ENCODE measurements at places on chromosomes 5 and 9. TPM values are rescaled to one million over a fixed set of nuclear protein-coding genes. Genes with fewer than 3 reads are reported as not detected.

The ADAMTS16 gene
- 2.0 TPM for total RNA-seq

The BARHL1 gene
- total RNA-seq = 0.14 TPM

The ZNF608 gene
- total RNA-seq = 37.4 TPM

The ZCCHC9 gene
- 37.5 TPM for total RNA-seq

The GRXCR2 gene
- not detected for total RNA-seq

The IFT74 gene
- 15.5 TPM for total RNA-seq

The ZCCHC7 gene
- total RNA-seq = 20.3 TPM

The CER1 gene
- total RNA-seq = 0.99 TPM

GRCh38 chr5:62977661-62978060 is 399.0 kb downstream of the LRRC70 start:
- no peaks in the 10 kb centered on the region for H3K36me3 ChIP-seq
- no peak overlapping the region for H3K4me3 ChIP-seq
- DNase-seq = no peak
- H3K27me3 ChIP-seq = no peaks in the 10 kb centered on the region

DNA sequence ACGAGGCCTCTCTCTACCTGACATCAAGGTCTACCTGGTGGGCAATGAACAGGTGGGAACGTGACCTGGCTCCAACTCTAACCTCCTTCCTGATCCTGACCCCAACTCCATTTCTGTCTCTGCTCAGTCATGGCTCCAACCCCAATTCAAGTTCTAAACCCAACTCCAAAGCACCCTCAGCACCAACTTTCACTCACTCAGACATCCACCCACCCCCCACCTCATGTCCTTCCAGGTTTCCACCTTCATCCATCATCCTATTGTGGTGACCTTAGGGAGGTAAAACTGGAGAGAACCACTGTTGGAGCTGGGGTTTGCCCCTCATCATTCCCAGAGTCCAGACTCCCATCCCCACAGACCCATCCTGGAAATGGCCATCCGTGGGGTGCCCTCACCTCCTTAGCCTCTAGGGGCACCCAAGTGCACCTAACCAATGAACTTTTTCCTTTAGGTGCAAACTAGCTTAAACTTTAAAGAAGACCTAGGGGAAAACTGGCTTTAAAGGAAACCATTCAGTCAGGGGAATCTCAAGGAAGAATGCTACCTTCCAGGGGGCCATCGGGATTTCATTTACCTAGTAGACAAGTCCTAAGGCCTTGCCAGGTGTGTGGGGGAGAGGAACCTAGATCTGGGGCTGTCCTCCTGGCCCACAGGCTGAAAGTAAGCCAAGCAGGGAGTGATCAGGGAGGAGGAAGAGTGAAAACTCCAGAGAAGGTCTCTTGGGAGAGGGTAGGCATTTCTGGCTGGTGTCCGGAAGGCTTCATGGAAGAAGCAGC is 11.3 kb downstream of the RGS14 start:
- peak overlapping the region; percentile 82 for H3K4me3 ChIP-seq
- peaks cover 6% of the 10 kb centered on the region for H3K27me3 ChIP-seq
- peaks cover 21% of the 10 kb centered on the region for H3K4me1 ChIP-seq
- peak overlapping the region; percentile 59 for H3K27ac ChIP-seq
- no peaks in the 10 kb centered on the region for H3K36me3 ChIP-seq
- no peak for DNase-seq

GRCh38 chr9:120482424-120483186 is 97.4 kb downstream of the CDK5RAP2 start:
- H3K27ac ChIP-seq = no peak overlapping the region
- peaks cover 10% of the 10 kb centered on the region for H3K4me1 ChIP-seq
- H3K4me3 ChIP-seq = no peak overlapping the region
- H3K27me3 ChIP-seq = no peaks in the 10 kb centered on the region
- peaks cover 31% of the 10 kb centered on the region for H3K36me3 ChIP-seq

DNA sequence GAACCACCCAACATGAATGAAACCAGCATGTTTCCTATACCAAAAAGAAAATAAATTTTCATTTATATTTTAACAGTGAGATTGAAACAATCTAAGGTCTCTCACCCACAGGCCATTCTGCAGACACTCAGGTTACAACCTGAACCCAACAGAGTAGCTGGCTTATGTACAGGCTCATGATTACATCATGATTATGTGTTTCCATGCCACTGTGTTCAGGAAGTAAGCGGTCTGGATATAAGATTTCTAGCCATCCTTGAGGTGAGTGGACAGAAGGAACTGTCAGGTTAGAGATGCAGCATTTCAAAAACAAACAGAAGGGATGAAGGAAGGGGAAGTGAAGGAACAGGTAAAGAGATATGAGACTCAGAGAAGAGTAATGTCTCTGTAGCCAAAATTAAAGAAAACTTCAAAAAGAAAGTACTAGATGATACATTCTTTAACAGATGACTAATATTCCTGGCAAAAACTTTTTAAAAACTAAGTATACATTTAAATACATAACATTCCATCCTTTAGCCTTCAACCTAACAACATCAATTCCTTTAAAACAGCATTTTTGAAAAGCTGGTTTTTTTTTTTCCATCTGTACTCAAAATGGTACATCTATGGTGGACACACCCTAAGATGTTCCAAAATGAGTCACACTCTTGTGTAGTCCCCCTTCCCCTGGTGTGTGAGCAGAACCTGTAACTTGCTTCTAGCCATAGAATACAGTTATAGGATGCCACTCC is 119.8 kb downstream of the LPAR1 start:
- H3K27me3 ChIP-seq = no peaks in the 10 kb centered on the region
- H3K4me1 ChIP-seq = peaks cover 5% of the 10 kb centered on the region
- no peak for DNase-seq
- H3K27ac ChIP-seq = no peak overlapping the region
- H3K36me3 ChIP-seq = peaks cover 7% of the 10 kb centered on the region
- no peak overlapping the region for H3K4me3 ChIP-seq

GRCh38 chr9:37624073-37624472 is 26.7 kb upstream of the FRMPD1 start:
- H3K36me3 ChIP-seq = no peaks in the 10 kb centered on the region
- peaks cover 27% of the 10 kb centered on the region for H3K4me1 ChIP-seq
- no peak overlapping the region for H3K27ac ChIP-seq
- no peak overlapping the region for H3K4me3 ChIP-seq
- no peak for DNase-seq
- peaks cover 5% of the 10 kb centered on the region for H3K27me3 ChIP-seq

DNA sequence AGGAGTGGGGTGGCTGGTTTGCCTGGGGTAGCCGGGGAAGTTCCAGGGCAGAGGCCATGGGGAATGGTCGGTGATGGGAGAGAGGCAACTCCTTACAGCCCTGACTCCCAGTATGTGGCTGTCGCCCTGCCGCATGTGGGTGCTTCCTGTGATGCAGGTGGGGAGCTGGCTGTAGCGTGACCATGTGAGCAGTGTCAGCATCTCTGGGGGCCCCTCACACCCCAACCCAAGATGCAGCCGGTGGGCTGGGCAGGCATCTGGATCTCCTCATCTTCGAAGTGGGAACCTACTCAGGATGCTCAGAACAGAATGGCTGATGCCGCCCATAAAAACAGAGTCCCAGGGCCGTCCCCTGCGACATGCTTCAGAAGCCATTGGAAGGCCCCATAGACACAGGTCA is 45.0 kb downstream of the BARX1 start:
- peaks cover 11% of the 10 kb centered on the region for H3K27me3 ChIP-seq
- no peaks in the 10 kb centered on the region for H3K36me3 ChIP-seq
- DNase-seq = no peak
- H3K27ac ChIP-seq = no peak overlapping the region
- H3K4me1 ChIP-seq = peaks cover 23% of the 10 kb centered on the region

GRCh38 chr9:38652486-38652885 is 32.1 kb upstream of the ANKRD18A start:
- H3K4me3 ChIP-seq = no peak overlapping the region
- no peak overlapping the region for H3K27ac ChIP-seq
- DNase-seq = no peak
- H3K4me1 ChIP-seq = no peaks in the 10 kb centered on the region

- no peak overlapping the region for H3K27ac ChIP-seq
- DNase-seq = no peak
- no peaks in the 10 kb centered on the region for H3K4me1 ChIP-seq
- no peaks in the 10 kb centered on the region for H3K27me3 ChIP-seq
Observed at GRCh38 chr9:37338218-37338617, 84.3 kb upstream of the GRHPR start.

GRCh38 chr9:12652973-12653372 is 40.2 kb upstream of the TYRP1 start:
- H3K4me1 ChIP-seq = no peaks in the 10 kb centered on the region
- no peak for DNase-seq

DNA sequence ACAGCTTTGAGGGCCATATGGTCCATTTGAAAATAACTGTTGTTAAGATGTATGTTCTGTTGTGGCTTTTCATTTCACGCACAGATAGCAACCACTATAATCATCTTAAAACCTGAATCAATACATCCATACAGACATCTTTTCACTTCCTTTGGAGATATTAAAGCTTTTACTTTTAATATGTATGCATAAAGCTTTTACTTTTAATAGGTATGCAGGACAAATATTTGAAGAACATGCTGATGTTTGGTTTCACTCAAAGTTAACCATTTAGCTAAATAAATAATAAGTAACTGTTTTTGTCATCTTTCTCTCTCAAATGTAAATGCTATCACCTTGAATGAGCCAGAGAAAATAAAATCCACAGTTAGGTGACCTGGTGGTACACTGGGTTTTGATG is 108.6 kb downstream of the OXCT1 start:
- H3K4me1 ChIP-seq = peaks cover 7% of the 10 kb centered on the region
- H3K36me3 ChIP-seq = peaks cover 18% of the 10 kb centered on the region
- DNase-seq = no peak
- no peak overlapping the region for H3K4me3 ChIP-seq
- no peak overlapping the region for H3K27ac ChIP-seq

DNA sequence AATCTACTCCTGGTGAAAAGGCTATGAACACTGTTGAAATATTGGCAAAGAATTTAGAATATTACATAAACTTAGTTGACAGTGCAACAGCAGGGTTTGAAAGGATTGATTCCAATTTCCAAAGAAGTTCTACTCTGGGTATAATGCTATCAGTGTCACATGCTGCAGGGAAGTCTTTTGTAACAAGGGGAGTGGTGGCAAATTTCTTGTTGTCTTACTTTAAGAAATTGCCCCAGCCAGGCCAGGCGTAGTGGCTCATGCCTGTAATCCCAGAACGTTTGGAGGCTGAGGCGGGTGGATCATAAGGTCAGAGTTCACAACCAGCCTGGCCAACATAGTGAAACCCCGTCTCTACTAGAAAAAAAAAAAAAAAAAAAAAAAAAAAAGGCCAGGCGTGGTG is 86.3 kb upstream of the OTULINL start:
- no peaks in the 10 kb centered on the region for H3K27me3 ChIP-seq
- no peak for DNase-seq
- no peak overlapping the region for H3K27ac ChIP-seq
- H3K4me1 ChIP-seq = no peaks in the 10 kb centered on the region

- H3K27me3 ChIP-seq = no peaks in the 10 kb centered on the region
- peaks cover 17% of the 10 kb centered on the region for H3K36me3 ChIP-seq
- no peak for DNase-seq
- H3K4me3 ChIP-seq = peak overlapping the region; percentile 100
- H3K27ac ChIP-seq = no peak overlapping the region
- peaks cover 41% of the 10 kb centered on the region for H3K4me1 ChIP-seq
Observed at GRCh38 chr5:62308439-62308838, 2.4 kb downstream of the KIF2A start.

- H3K36me3 ChIP-seq = no peaks in the 10 kb centered on the region
- H3K4me1 ChIP-seq = peaks cover 9% of the 10 kb centered on the region
Observed at GRCh38 chr5:121503111-121503840, 348.4 kb upstream of the FTMT start.

DNA sequence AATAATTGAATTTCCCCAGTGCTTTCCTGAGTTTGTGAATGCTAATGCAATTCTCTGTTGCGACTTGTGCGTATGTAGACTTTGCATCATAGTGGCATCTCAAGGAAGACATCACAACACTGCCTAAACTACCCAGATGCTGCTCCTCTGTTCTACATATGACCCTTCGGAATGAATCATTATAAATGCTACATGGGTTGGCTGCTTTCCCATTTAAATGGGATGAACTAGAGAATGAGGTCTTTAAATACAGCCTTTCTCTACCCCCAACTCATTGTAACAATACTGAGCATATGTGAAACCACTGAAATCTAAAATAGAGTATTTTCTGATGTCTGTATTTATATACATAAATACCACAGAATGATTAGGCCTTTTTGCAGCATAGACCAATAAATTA is 136.6 kb upstream of the ICE1 start:
- DNase-seq = no peak
- no peak overlapping the region for H3K27ac ChIP-seq
- no peaks in the 10 kb centered on the region for H3K4me1 ChIP-seq
- H3K27me3 ChIP-seq = peaks cover 3% of the 10 kb centered on the region
- H3K4me3 ChIP-seq = no peak overlapping the region

GRCh38 chr9:12723409-12724028 is 30.3 kb downstream of the TYRP1 start:
- no peaks in the 10 kb centered on the region for H3K36me3 ChIP-seq
- H3K4me1 ChIP-seq = peaks cover 3% of the 10 kb centered on the region
- no peak overlapping the region for H3K27ac ChIP-seq
- no peaks in the 10 kb centered on the region for H3K27me3 ChIP-seq
- DNase-seq = no peak
- no peak overlapping the region for H3K4me3 ChIP-seq

DNA sequence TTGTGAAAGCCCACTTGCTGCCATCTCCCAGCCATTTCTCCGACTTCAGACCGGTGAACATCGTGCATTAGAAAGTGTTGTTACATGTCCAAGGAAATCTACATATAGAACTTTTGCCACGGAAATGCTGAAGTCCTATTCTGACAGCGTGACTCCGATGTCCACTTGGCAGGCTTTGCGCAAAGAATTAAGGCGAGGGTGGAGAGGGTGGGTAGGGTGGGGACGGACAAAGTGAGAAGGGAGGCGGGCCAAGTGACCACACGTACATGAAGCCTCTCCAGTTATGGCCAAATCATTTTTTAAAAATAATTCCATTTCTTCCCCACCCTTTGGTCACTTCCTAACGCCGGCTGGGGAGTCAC is 460 bp upstream of the ACO1 start:
- no peak overlapping the region for H3K27ac ChIP-seq
- peaks cover 3% of the 10 kb centered on the region for H3K4me1 ChIP-seq
- no peaks in the 10 kb centered on the region for H3K36me3 ChIP-seq
- no peak for DNase-seq
- peak overlapping the region; percentile 85 for H3K4me3 ChIP-seq
- peaks cover 45% of the 10 kb centered on the region for H3K27me3 ChIP-seq

GRCh38 chr9:130478736-130479575 is 34.2 kb downstream of the ASS1 start:
- H3K4me3 ChIP-seq = peak overlapping the region; percentile 59
- no peak for DNase-seq
- H3K4me1 ChIP-seq = peaks cover 14% of the 10 kb centered on the region
- H3K27me3 ChIP-seq = peaks cover 27% of the 10 kb centered on the region
- H3K27ac ChIP-seq = no peak overlapping the region

GRCh38 chr5:76190356-76190755 is 107.2 kb downstream of the SV2C start:
- H3K4me1 ChIP-seq = peaks cover 10% of the 10 kb centered on the region
- DNase-seq = no peak
- no peak overlapping the region for H3K4me3 ChIP-seq
- no peaks in the 10 kb centered on the region for H3K36me3 ChIP-seq
- H3K27ac ChIP-seq = no peak overlapping the region
- H3K27me3 ChIP-seq = no peaks in the 10 kb centered on the region
